ENCODE measurements at places on chromosomes 1 and 21.

- no peaks in the 10 kb centered on the region for H3K36me3 ChIP-seq
- H3K27me3 ChIP-seq = no peaks in the 10 kb centered on the region
- DNase-seq = no peak
- no peak overlapping the region for H3K4me3 ChIP-seq
- H3K27ac ChIP-seq = no peak overlapping the region
Observed at GRCh38 chr1:60279798-60280197, 206.2 kb upstream of the C1orf87 start.

- H3K27me3 ChIP-seq = no peaks in the 10 kb centered on the region
- DNase-seq = no peak
- H3K4me1 ChIP-seq = peaks cover 33% of the 10 kb centered on the region
- no peak overlapping the region for H3K4me3 ChIP-seq
- H3K27ac ChIP-seq = no peak overlapping the region
Observed at GRCh38 chr1:231032963-231033362, 7.1 kb downstream of the FAM89A start.

GRCh38 chr1:200909757-200910239 lies 15.1 kb downstream of the INAVA start:
- DNase-seq = no peak
- H3K36me3 ChIP-seq = peaks cover 3% of the 10 kb centered on the region
- H3K4me1 ChIP-seq = peaks cover 23% of the 10 kb centered on the region
- H3K27me3 ChIP-seq = peaks cover 61% of the 10 kb centered on the region

- H3K27ac ChIP-seq = no peak overlapping the region
- no peak for DNase-seq
- no peaks in the 10 kb centered on the region for H3K36me3 ChIP-seq
- H3K4me3 ChIP-seq = no peak overlapping the region
Observed at GRCh38 chr1:98002288-98002687, 81.5 kb upstream of the DPYD start.

- H3K27me3 ChIP-seq = no peaks in the 10 kb centered on the region
- no peak for DNase-seq
- no peak overlapping the region for H3K27ac ChIP-seq
Observed at GRCh38 chr1:59509341-59509875, 212.5 kb downstream of the FGGY start.

DNA sequence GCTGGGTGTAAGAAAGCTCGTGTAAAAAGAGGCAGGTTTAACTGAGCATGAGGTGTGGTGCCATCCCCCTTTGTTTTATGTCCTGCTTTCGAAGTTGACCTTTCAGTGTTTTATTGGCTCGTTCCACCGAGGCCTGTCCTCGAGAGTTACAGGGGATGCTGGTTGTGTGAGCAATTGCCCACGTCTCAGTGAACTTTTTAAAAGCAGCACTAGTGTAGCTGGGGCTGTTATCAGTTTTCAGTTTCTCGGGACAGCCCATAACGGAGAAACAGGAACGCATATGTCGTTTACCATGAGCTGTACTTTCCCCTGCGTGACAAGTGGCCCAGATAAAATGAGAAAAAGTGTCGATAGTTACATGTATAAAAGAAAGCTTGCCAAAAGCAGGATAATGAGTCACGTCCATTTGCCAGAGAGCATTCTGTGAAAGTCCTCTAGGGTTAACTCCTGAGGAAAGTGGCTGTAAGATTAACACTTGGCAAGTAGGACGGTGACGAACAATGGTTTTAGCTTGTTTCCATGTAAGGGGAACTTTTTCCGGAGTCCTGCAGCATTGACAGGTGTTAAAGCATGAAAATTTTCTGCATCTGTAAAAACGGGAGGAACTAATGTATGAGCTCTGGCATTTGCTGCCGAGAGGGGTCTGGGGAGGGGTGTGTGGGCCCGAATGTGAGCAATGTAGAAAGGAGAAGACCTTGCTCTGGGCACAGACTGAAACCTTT lies 7.8 kb upstream of the LRRC47 start:
- peaks cover 46% of the 10 kb centered on the region for H3K27me3 ChIP-seq
- peak overlapping the region; percentile 47 for H3K27ac ChIP-seq
- peaks cover 13% of the 10 kb centered on the region for H3K4me1 ChIP-seq
- no peak overlapping the region for H3K4me3 ChIP-seq
- no peak for DNase-seq

DNA sequence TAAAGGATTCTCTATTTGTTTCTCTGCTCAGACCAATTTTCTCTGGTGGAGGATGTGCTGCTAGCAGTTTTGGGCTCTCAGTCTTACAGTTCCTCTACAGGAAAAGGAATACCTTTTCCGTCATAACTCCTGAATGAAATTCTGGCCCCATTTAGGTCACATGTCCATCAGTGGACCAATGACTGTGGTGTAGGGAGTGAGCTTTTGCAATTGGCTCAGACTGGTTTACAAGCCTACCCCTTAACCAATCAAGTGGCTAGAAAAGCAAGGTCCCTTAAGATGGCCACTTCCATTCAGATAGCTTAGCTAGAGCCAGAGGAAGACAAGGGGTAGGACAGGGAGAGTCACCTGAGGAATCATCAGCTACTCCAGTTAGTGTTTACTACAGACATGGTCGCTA lies 16.4 kb upstream of the ZNF281 start:
- H3K36me3 ChIP-seq = no peaks in the 10 kb centered on the region
- H3K4me3 ChIP-seq = no peak overlapping the region
- H3K4me1 ChIP-seq = peaks cover 5% of the 10 kb centered on the region
- no peak for DNase-seq
- H3K27me3 ChIP-seq = peaks cover 7% of the 10 kb centered on the region

DNA sequence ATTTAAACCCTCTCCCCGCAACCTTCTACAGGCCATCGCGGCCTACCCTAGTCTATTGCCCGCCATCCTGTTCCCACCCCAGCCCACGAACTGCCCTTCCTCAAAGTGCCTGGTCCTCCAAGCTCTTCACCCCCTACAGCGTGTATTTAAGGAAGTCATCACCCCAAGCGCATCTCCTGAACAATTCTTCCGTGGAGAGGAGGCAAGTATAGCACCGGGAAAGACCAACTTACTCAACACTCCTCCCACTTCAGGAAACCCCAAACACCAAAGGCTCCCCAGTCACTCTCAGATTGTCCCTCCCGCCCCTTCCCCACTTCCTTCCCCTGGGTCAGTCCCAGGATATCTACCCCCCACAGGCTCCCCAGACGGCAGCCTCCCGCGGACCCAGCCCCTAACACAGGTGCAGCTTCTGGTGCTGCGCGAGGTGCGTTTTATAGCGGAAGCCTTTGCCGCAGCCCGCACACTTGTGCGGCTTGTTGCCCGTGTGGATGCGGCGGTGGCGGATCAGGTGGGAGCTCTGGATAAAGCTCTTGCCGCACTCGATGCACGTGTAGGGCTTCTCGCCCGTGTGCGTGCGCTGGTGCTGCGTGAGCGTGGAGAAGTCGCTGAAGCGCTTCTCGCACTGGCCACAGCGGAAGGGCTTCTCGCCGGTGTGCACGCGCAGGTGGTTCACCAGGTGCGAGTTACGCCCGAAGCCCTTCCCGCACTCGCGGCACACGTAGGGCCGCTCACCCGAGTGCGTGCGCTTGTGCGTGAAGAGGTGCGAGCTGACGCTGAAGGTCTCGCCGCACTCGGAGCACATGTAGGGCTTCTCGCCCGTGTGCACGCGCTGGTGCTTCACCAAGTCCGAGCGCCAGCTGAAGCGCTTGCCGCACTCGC lies 25.5 kb downstream of the ZNF697 start:
- no peak overlapping the region for H3K4me3 ChIP-seq
- H3K4me1 ChIP-seq = no peaks in the 10 kb centered on the region
- DNase-seq = no peak

GRCh38 chr1:83676106-83676505 lies 322.8 kb downstream of the TTLL7 start:
- no peak for DNase-seq
- no peak overlapping the region for H3K4me3 ChIP-seq
- no peak overlapping the region for H3K27ac ChIP-seq
- H3K36me3 ChIP-seq = no peaks in the 10 kb centered on the region
- H3K4me1 ChIP-seq = peaks cover 9% of the 10 kb centered on the region

DNA sequence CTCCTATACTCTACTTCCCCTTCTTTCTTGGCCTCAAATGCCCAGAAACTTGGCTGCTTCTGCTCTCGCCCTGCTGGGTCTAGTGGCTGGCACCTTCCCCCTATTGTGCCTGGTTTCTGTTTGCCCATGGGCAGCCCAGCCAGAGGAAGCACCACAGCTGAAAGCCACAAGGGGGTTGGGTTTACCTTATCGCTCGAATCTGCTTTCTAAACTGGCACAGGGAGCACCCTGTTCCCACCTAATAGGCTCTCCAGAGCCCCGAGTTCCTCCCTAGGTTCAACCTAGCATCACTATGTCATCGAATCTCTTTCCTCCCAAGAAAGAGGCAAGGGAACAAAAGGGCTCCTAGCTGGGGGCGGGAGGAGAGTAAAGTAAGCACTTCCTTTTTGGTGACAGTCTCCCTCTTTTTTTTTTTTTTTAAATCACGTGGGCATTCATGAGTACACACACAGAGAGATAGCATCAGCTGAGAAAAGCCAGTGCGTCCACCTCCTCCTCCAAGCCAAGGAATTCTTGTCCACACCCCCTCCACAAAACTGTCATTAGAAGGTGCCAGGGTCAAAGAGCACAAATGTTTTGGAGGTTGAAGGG lies 72.8 kb downstream of the PLEKHA6 start:
- peak; percentile 34 for DNase-seq
- H3K4me1 ChIP-seq = peaks cover 28% of the 10 kb centered on the region
- no peaks in the 10 kb centered on the region for H3K36me3 ChIP-seq
- H3K27me3 ChIP-seq = peaks cover 3% of the 10 kb centered on the region
- peak overlapping the region; percentile 94 for H3K4me3 ChIP-seq
- H3K27ac ChIP-seq = peak overlapping the region; percentile 98

GRCh38 chr1:15013767-15014166 lies 139.8 kb upstream of the TMEM51 start:
- no peaks in the 10 kb centered on the region for H3K36me3 ChIP-seq
- H3K4me3 ChIP-seq = no peak overlapping the region
- H3K27me3 ChIP-seq = no peaks in the 10 kb centered on the region
- no peaks in the 10 kb centered on the region for H3K4me1 ChIP-seq

- peaks cover 10% of the 10 kb centered on the region for H3K27me3 ChIP-seq
- no peaks in the 10 kb centered on the region for H3K4me1 ChIP-seq
- no peaks in the 10 kb centered on the region for H3K36me3 ChIP-seq
- no peak overlapping the region for H3K4me3 ChIP-seq
- DNase-seq = no peak
Observed at GRCh38 chr1:109649491-109649914, 6.4 kb upstream of the GSTM4 start.

- peaks cover 27% of the 10 kb centered on the region for H3K27me3 ChIP-seq
- H3K36me3 ChIP-seq = no peaks in the 10 kb centered on the region
- H3K4me1 ChIP-seq = no peaks in the 10 kb centered on the region
- no peak for DNase-seq
- H3K27ac ChIP-seq = no peak overlapping the region
Observed at GRCh38 chr1:162256287-162256686, 120.4 kb downstream of the SPATA46 start.
